DND-41 (cell line): ENCODE measurements at places on chromosomes 6 and 20.

- H3K4me1 ChIP-seq: no peaks in the 10 kb centered on the region
- H3K27ac ChIP-seq: no peak overlapping the region
- no peaks in the 10 kb centered on the region for H3K36me3 ChIP-seq
- H3K27me3 ChIP-seq: peaks cover 6% of the 10 kb centered on the region
- H3K4me3 ChIP-seq: no peak overlapping the region
- DNase-seq: no peak
Observed at GRCh38 chr6:170423030-170423429, 116.5 kb downstream of the FAM120B start.

- H3K36me3 ChIP-seq: no peaks in the 10 kb centered on the region
- no peak overlapping the region for H3K4me3 ChIP-seq
- no peak overlapping the region for H3K27ac ChIP-seq
- no peaks in the 10 kb centered on the region for H3K4me1 ChIP-seq
- H3K27me3 ChIP-seq: no peaks in the 10 kb centered on the region
- no peak for DNase-seq
Observed at GRCh38 chr6:68778356-68779020, 143.4 kb downstream of the ADGRB3 start.

- no peaks in the 10 kb centered on the region for H3K36me3 ChIP-seq
- DNase-seq: no peak
- H3K4me1 ChIP-seq: no peaks in the 10 kb centered on the region
- no peak overlapping the region for H3K4me3 ChIP-seq
- H3K27ac ChIP-seq: no peak overlapping the region
Observed at GRCh38 chr6:19329078-19329477, 508.1 kb upstream of the ID4 start.

- no peak for DNase-seq
- no peaks in the 10 kb centered on the region for H3K36me3 ChIP-seq
- H3K27ac ChIP-seq: no peak overlapping the region
- peaks cover 2% of the 10 kb centered on the region for H3K27me3 ChIP-seq
Observed at GRCh38 chr6:145375502-145375901, 359.8 kb downstream of the EPM2A start.

DNA sequence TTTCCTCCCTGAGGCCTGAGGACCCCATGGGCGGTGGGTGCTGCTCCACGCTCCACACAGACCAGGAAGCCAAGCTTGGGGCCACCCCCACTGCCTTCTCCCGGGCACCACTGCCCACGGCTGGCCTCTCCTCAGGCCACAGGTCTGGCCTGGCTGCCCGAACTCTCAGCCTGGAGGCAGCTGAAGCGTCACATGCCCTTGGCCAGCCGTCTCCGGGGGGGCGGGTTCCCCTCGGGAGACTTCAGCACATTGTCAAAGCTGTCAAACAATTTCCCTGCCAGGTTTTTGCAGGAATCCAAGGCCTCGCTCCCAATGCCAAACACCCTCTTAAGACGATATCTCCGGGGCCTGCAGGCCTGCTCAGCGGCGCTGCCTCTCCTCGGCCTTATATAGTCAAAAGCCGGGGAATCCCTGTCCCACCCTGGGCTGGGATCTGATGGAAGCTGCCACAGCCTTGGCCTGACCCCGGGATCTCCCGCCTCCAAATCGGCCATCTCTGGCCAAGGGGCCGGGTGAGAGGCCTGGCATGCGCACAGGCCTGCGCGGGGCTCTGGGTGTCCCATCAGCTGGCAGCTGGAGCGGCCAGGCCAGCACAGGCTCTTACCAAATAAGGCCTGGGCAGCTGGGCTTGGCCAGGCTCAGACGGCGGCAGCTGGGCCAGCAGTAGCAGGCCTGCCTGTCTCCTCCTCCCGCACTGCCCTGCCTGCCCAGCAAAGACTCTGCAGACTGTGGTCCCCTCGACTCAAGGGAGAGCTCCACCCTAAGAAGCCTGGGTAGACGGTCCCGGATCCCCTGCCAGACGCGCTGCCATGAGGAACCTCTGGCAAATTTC, 49.7 kb downstream of the RBM38 start:
- no peaks in the 10 kb centered on the region for H3K4me1 ChIP-seq
- no peaks in the 10 kb centered on the region for H3K36me3 ChIP-seq
- no peak overlapping the region for H3K4me3 ChIP-seq
- peaks cover 16% of the 10 kb centered on the region for H3K27me3 ChIP-seq
- no peak for DNase-seq

- no peak overlapping the region for H3K27ac ChIP-seq
- no peaks in the 10 kb centered on the region for H3K36me3 ChIP-seq
- H3K4me3 ChIP-seq: no peak overlapping the region
- no peaks in the 10 kb centered on the region for H3K27me3 ChIP-seq
Observed at GRCh38 chr6:315226-315625, 22.9 kb downstream of the DUSP22 start.

DNA sequence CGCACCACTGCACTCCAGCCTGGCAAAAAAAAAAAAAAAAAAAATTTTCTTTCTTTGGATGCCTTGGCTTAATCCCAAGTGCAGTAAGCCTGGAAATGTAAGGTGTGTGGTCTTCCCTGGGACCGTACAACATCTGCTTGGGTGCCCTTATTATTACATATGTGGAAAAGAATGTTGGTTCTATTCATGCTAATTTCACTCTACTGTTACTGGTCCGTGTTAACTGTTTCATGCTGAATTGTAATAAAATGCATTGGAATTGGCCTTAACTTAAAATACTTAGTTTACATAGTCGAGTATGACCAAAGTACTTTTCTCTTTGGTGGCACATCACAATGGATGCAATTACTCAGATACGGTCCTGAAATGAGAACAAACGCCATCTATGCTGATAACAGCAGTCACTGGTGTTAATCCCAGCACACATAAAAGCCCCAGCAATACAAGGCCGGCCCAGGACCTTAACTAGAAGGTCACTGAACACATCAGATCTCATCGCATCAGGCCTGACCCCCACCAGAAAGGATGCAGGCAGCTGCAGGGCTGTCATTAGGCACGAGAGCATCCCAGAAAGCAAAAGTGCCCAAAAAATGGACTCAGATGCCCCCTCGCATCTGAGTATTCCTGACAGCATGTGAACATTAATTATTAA, 1.2 kb downstream of the SERPINB6 start:
- no peak overlapping the region for H3K27ac ChIP-seq
- no peak overlapping the region for H3K4me3 ChIP-seq
- H3K36me3 ChIP-seq: no peaks in the 10 kb centered on the region
- no peak for DNase-seq

- H3K27me3 ChIP-seq: no peaks in the 10 kb centered on the region
- no peaks in the 10 kb centered on the region for H3K36me3 ChIP-seq
- H3K4me1 ChIP-seq: no peaks in the 10 kb centered on the region
Observed at GRCh38 chr6:120039664-120040063, 690.1 kb upstream of the MAN1A1 start.

- H3K4me3 ChIP-seq: no peak overlapping the region
- H3K27ac ChIP-seq: no peak overlapping the region
- no peaks in the 10 kb centered on the region for H3K4me1 ChIP-seq
Observed at GRCh38 chr6:38676236-38676973, 26.5 kb downstream of the GLO1 start.

- no peak overlapping the region for H3K27ac ChIP-seq
- no peaks in the 10 kb centered on the region for H3K36me3 ChIP-seq
- DNase-seq: no peak
- no peak overlapping the region for H3K4me3 ChIP-seq
- peaks cover 16% of the 10 kb centered on the region for H3K27me3 ChIP-seq
Observed at GRCh38 chr20:14288341-14289330, 48.8 kb downstream of the FLRT3 start.

DNA sequence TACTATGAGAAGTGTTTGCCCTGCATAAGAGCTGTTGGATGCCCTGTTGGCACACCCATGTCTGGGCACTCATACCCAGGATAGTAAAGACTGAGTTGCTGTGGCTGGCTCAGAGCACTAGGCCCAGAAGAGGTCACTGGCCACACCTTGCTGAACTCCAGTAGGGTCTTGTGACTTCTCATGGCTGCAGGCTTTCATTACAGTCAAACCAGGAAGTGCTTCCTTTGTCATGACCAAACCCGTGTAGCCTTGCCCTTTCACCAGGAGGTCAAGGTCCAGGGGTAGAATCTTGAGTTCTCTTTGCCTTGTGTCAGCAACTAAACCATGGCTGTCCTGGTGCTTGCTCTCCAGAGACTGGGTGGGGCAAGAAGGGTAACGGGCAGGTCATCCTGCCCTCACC, 49.5 kb downstream of the CD164 start:
- no peak for DNase-seq
- H3K27me3 ChIP-seq: no peaks in the 10 kb centered on the region
- H3K36me3 ChIP-seq: no peaks in the 10 kb centered on the region
- no peaks in the 10 kb centered on the region for H3K4me1 ChIP-seq
- no peak overlapping the region for H3K4me3 ChIP-seq

- no peaks in the 10 kb centered on the region for H3K36me3 ChIP-seq
- H3K27ac ChIP-seq: no peak overlapping the region
- no peak overlapping the region for H3K4me3 ChIP-seq
Observed at GRCh38 chr6:97460394-97461080, 177.5 kb upstream of the MMS22L start.

DNA sequence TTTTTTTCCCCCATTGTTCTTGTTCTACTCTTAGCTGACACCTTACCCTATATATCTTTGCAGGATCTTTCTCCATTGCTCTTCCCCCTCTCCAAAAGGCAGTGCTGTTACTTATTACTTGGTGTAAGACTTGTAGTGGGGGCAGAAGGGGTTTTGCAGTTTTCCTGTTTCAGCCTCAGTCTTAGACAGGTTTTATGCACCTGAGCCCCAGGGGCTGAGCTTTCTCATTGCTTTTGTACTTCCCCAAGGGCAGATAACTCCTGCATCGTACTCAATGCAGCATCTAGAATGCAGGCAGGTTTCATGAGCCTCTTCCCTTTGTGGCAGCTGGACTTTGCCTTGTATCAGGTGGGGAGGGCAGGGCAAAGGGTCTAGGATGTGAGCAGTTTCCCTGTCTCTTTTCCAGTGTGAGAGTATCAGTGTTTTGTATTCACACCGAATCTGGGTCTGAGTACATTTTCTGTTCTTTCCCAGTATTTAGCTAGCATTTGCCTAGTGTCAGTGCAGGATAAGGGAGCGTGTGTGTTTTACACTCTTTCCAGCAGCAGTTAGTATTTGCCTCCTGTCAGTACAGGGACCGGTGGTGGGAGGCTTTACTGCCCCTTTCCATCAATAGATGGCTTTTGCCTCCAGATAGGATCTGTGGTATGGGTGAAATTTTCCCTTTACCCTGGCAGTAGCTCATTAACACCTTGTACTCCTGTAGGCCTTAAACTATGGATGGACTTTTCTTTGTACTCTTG, 19.6 kb downstream of the CYB5R4 start:
- H3K4me3 ChIP-seq: no peak overlapping the region
- H3K27me3 ChIP-seq: no peaks in the 10 kb centered on the region
- no peak for DNase-seq
- H3K4me1 ChIP-seq: no peaks in the 10 kb centered on the region

GRCh38 chr6:35955970-35956369, 35.1 kb upstream of the SRPK1 start:
- H3K27me3 ChIP-seq: peaks cover 17% of the 10 kb centered on the region
- no peak overlapping the region for H3K4me3 ChIP-seq
- H3K27ac ChIP-seq: no peak overlapping the region
- H3K4me1 ChIP-seq: no peaks in the 10 kb centered on the region

- no peaks in the 10 kb centered on the region for H3K36me3 ChIP-seq
- no peaks in the 10 kb centered on the region for H3K4me1 ChIP-seq
- no peak overlapping the region for H3K4me3 ChIP-seq
- no peak overlapping the region for H3K27ac ChIP-seq
- no peak for DNase-seq
- H3K27me3 ChIP-seq: peaks cover 4% of the 10 kb centered on the region
Observed at GRCh38 chr6:125562156-125562555, 187.3 kb upstream of the HEY2 start.

DNA sequence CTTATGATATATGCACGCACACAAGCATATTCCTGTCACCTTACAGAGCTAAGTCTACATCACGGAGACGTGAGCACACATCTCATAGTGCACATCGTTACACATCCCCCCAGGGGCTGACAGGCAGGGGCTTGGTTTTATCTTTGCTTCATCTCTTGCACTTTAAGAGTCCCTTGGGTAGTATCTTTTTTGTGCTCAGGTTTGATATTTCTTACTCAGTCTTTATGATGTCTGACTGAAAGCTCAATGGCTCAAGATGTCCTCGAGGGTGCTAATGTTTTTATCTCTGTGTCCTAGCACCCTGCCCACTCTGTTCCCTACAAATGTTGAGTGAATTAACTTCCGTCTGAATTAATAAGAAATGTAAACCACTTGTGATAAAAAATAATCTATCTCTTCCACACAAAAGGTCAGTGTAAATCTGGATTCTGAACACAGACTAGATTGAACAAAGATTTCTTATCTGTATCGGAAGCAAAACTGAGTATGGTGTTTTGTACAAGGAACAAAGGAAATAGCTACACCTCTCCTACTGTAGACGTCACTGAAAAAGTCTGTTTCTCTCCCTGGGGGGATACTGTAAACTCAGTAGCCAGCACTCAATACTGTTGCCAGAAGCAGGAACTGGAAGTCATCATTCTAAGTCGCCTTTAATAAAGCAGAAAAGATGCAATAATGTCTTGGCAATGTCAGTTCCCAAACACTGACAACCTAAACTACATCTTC, 195.1 kb downstream of the PRKN start:
- DNase-seq: no peak
- no peak overlapping the region for H3K4me3 ChIP-seq
- no peak overlapping the region for H3K27ac ChIP-seq
- H3K36me3 ChIP-seq: no peaks in the 10 kb centered on the region
- H3K4me1 ChIP-seq: no peaks in the 10 kb centered on the region

DNA sequence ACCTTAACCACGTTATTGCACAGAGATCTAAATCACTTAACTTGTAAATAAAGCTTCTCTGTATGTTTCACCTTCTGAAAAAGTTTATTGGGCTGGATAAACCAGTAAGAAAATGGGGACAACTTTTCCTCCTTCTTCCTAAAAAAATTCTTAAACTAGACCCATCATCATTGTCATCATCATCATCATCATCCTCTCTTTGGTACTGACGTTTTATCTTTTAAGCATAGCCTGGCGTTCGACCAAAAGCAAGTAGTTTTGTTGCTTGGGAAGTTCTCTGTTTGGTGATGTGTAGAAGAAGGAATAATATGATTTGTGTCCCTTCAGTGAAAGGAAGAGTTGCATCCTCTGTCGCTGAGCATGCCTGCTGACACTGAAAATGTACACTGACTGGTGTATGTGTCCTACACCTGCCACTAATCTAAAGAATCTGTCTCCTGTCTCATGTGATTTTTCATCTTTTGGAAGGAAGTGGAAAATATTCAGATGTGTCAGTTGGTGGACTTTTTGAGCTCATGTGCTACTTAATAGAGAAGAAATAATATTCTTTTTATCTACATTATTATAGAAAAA, 2.5 kb downstream of the CLVS2 start:
- no peaks in the 10 kb centered on the region for H3K36me3 ChIP-seq
- no peak for DNase-seq
- peak overlapping the region; percentile 71 for H3K27ac ChIP-seq
- no peak overlapping the region for H3K4me3 ChIP-seq

GRCh38 chr6:31952890-31953289, 5.9 kb downstream of the NELFE start:
- H3K4me3 ChIP-seq: no peak overlapping the region
- no peak for DNase-seq
